ENCODE measurements at places on chromosomes 13 and 19. TPM values are rescaled to one million over a fixed set of nuclear protein-coding genes. Genes with fewer than 3 reads are reported as not detected.

MCEMP1 gene
- total RNA-seq: not detected

GAPDHS gene
- not detected for total RNA-seq

KLK3 gene
- total RNA-seq: not detected

CYP2A6 gene
- not detected for total RNA-seq

FARP1 gene
- 195 TPM for total RNA-seq

CEACAM20 gene
- 2.3 TPM for total RNA-seq

TMEM38A gene
- total RNA-seq: 7.6 TPM

SLC6A16 gene
- 3.5 TPM for total RNA-seq

WDR62 gene
- total RNA-seq: 3.3 TPM

OCEL1 gene
- total RNA-seq: 23.8 TPM

TMEM91 gene
- 8.1 TPM for total RNA-seq

ACER1 gene
- not detected for total RNA-seq

ZNF737 gene
- total RNA-seq: 22.1 TPM

DNA sequence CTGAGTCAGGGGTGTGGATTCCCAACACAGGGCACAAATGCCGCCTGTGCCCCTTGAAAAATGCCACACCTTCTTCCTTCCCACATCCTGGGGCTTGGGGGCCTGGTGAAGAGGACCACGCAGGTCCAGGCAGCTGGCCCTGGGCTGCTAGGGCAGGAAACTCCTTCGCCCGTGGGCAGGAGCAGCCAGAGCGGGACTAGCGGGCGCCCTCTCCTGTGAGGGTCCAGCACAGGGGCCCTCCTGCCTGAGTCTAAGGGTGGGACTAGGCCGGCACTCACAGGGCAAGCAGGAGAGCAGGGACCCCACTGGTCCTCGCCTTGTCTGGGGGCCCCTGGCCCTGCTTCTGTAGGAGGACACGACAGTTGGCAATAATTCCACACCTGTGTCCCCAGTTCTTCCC, 7.5 kb upstream of the CEBPA start:
- DNase-seq: peak; percentile 34

GRCh38 chr13:33004511-33004910, 11.7 kb upstream of the KL start:
- DNase-seq: no peak

DNA sequence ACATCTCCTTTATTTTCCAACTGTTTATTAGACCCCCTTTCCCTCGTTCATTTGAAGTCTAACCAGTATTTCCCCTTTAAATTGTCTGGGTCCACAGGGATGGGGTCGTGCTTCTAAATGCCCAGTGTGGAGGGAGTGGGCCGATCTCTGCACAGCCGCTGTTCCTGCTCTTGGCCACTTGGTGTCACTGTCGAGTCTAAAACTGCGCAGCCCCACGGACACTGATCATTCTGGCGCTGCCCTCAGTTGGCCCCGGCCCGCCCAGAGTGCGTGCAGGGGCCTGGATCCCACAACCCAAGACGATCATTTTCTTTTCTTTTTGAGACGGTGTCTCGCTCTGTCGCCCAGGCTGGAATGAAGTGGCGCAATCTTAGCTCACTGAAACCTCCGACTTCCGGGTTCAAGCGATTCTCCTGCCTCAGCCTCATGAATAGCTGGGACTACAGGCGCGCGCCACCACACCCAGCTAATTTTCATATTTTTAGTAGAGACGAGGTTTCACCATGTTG, 12.0 kb downstream of the WDR88 start:
- DNase-seq: no peak

DNA sequence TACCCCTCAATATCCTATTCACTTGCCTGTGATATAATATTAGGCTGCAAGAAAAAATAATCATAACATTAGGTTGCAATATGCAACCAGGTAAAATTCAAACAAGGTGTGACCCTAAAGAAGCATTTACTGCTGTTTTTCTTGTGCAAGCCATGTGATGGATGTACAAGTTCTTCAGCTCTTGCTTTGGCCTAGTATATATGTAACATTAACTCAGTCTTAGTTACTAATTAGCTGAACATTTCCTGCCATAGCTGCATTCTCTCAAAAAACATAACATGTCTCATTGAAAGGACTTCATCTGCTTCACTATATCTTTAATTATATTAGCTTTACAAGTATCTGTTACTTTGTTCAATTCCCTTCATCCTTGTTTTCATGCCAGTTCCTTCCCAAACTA, 406.8 kb upstream of the HTR2A start:
- DNase-seq: no peak

DNA sequence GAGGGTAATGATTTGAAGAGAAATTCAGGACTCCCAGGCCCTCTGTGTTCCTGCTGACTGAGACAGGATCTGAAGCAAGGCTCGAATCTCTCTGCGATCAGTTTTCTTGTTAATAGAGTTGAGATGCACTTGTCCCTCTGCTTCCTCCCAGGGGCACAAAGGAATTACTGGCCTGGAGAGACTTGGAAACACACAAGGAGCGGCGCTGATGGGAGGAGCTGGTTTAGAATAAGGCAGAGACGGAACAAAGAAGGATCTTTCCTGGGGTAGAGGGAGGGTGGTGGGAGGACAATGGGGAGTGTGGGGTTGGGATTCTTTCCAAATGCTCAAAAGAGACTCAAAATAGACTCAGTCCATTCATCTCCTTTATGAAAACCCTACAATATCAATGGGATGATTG, 719.1 kb downstream of the UQCRFS1 start:
- DNase-seq: no peak

DNA sequence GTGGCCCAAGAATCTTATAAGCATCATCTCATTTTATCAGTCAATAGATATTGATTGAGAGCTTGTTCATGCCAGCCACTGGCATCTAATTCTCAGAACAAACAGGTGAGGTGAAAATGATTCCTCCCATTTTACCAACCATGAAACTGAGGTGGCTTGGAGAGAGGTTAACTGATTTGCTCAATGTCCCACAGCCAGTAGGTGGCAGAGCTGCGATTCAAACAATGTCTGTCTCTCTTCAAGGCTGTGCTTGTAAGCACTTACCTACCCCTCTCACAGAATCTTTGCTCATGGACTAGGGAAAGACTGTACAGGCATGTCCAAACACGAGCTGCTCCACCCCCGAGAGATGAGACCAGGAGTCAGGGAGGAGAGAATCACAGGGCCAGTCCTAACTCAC, 21.5 kb upstream of the GSX1 start:
- DNase-seq: no peak

DNA sequence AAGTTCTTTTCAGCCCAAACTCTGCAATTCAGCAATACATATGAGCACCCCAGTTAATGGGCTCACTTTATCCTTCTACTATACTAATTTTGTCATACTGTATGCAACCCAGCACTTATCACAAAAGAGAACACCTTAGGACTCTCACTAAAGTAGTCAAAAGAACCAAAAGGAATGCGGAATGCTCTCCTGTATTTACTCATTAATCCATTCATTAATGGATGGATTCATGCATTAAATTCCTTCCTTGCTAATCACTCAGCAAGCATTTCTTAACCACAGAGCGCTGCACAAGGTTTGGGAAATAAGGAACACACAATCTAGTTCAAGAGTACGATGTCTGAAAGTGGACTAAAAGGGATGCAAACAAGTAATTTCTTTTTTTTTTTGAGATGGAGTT, 12.8 kb upstream of the DOCK9 start:
- DNase-seq: no peak

DNA sequence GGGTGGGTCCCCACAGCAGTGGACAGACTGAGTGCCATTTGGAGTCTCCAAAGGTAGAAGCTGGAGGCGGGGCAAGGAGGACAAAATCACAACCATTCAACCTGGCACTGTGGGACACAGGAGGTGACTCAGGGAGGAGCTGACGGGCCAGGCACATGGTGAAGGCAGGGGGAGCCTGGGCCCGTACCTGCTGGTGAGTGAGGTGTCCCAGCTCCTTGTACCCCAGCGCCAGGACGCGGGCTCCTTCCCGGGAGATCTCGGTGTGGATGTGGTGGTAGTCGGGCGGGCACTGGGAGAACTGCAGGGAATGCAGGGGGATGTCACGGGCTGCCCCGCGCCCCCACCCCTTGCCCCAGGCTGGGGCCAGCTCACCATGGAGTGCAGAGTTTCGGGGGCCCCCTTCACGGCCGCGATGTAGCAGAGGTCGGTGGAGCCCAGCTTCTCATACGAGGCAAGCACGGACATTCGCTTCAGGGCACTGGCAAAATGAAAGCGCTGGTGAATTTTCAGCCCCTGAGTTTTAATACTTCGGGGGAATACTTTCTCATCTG, 9.8 kb downstream of the ATP13A1 start:
- no peak for DNase-seq

DNA sequence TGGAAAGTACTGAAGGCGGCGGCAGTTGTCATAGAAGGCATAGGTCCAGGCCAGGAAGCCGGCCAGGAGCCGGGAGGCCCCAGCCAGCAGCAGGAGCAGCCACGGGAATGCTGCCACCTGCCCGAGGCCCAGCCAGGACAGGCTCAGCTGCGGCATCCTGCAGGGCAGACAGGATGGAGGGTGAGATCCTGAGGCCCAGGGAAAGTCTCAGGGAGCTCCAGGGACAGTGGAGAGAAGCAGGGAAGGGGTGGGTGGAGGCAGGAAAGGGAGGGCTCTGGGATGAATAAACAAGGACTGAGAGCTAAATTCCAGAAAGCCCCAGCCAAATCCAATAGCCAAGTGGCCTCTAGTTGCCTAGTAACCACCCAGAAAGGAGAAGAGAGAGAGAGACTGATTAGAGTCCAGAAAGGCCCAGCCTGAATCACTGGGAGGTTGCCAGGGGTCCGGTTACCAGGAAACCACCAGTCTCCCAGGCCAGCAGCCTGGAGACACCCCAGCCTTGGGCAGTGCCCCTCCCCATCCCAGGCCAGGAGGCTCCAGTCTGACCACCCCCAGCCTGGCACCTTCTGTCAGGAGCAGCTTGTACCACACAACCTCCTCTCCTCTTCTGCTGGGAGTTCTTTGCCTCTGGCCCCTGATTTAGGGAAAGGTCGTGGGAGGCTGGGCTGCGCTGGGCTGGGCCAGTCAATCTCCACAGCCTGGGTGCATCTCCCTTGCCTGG, 7.5 kb upstream of the OR10H5 start:
- no peak for DNase-seq

- DNase-seq: no peak
These were observed 49.4 kb downstream of the FAM124A start for GRCh38 chr13:51271528-51272085.

DNA sequence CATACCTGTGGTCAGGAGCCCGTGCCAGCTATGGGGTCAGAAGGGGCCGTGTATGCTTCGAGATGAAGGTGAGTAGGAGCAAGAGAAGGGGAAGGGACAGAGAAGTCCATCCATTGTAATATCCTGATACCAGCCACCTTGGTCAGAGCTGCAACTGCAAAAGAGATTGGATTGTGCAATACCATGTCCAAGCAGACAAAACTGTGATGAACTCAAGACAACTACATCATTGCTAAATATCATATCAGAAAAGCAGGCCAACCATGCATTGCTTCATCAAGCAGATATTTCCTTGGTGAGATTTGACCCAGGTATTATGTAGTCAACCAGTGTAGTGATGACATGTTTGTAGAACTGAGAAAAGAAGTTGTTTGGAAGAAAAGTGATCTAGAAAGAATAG, 12.1 kb downstream of the HNRNPUL1 start:
- DNase-seq: no peak

- no peak for DNase-seq
These were observed 30.6 kb upstream of the ZNF681 start for GRCh38 chr19:23789246-23789645.

DNA sequence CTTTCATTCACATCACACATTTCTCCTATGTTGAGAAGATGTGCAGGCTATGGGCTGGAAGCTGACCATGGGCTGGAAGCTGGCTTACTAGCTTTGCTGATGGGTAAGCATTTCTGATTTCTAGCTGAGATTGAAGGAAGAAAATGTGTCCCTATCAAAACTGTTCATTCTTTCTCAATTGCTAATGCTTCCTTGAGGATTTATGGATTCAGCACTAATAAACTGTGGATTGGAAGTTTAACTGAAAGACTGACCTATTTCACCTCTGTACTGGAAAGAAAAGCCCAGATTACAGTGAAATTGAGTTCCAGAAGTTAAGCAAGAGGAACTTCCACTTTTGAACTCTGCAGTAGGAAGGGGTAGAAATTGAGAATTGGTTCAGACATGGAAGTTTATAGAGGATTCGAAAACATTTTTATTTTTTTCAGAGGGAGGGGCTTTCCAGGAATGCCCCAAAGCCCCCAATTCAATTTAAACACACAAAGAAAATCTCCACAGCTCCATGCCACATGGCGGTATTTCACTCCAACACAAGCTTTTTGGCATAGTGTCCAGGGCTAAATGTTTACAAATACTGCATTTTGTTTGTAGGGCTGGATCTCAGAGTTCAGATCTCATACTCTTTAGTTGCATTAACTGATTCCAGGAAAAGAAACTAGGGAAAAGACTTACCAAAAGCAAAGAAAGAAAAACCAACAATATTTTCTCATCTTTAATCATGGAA, 61.2 kb upstream of the ARGLU1 start:
- no peak for DNase-seq

- DNase-seq: no peak
These were observed 9.6 kb downstream of the LGI4 start for GRCh38 chr19:35125270-35125717.

DNA sequence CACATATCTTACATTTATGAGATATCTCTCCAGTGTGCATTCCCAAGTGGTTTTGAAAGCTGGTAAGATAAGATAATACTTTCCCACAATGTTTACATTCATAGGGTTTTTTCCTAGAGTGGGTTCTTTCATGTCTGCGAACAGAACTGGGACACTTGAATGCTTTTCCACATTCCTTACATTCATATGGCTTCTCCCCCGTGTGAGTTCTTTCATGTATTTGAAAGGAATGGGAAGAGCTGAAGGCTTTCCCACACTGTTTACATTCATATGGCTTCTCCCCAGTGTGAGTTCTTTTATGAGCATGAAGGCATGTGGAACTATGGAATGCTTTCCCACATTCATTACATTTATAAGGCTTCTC, 19.7 kb downstream of the ZNF433 start:
- DNase-seq: no peak

- no peak for DNase-seq
These were observed 268.6 kb downstream of the NDFIP2 start for GRCh38 chr13:79749566-79749965.

GRCh38 chr19:9070066-9070465, 16.8 kb upstream of the OR1M1 start:
- DNase-seq: no peak

DNA sequence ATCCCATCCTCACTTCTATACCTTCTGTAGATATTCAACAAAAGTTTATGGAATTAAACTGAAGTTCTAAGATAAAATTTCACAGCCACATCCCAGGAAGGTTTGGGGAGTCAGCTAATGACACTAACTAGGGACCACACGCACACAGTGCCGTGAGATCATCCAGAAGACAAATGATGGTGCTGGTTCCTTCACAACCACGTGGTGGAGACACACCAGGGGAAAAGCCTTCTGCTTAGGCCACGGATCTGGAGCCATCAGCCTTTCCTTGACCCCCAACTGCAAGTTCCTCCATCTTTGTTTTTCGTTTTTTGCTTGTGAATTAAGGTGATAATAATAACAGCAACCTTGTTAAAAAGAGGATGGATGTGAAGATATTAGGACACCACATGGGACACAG, 241.6 kb upstream of the MAB21L1 start:
- no peak for DNase-seq

GRCh38 chr19:4197625-4198466, 15.4 kb downstream of the ANKRD24 start:
- no peak for DNase-seq

GRCh38 chr13:90824032-90824431, 523.5 kb upstream of the MIR17HG start:
- DNase-seq: no peak

- DNase-seq: no peak
These were observed 27.5 kb upstream of the WDFY2 start for GRCh38 chr13:51556740-51557139.

Measured in type B pancreatic cell (in vitro differentiated cells).